Dermis lymphatic vessel endothelial cell (primary cell): ENCODE measurements at places on chromosomes 5 and 9. TPM values are rescaled to one million over a fixed set of nuclear protein-coding genes. Genes with fewer than 3 reads are reported as not detected.

REEP2 gene
- total RNA-seq: 0.65 and 1.0 TPM in 2 replicates

SH2D3C gene
- total RNA-seq: 51.5 and 72.8 TPM in 2 replicates

CBY3 gene
- total RNA-seq: 0.09 and 0.43 TPM in 2 replicates

PPIC gene
- total RNA-seq: 66.4 and 74.3 TPM in 2 replicates
